ENCODE measurements at places on chromosomes 1 and 21.
A peak's percentile ranks its signal among the peaks of the same experiment; 100 is the strongest.

GRCh38 chr21:44351535-44352252 is 1.7 kb upstream of the TRPM2 start:
- no peak for DNase-seq

DNA sequence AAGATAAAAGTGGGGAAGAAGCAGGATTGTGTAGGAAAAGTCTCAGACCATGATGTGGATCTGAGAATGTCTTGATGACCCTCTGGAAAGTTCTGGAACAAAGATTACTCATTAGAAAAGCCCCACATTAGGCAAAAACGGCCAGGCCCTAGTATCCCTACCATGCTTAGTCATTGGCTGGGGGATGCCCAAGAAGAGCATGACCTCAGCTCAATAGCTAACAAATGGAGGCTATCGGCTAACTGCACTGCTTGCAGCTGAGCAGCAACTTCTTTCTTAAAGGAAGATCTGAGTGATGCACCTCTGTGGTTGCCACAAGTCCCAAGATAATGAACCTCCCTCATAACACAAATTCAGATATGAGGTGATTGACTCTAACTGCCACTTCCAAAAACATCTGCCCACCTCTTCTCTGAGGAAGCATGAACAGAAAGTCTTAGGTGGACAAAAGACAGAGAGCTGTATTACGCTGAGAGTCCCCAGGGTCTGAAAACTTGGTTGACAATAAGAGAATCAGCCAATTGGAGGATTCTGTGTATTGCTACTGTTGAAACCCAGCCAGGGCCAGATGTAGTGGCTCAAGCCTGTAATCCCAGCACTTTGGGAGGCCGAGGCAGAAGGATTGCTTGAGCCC is 64.6 kb upstream of the AK4 start:
- peak; percentile 15 for DNase-seq

- DNase-seq: no peak
These were observed 256.4 kb downstream of the KCNJ6 start for GRCh38 chr21:37659874-37660273.

GRCh38 chr1:5111581-5111980 is 457.2 kb downstream of the AJAP1 start:
- no peak for DNase-seq

DNA sequence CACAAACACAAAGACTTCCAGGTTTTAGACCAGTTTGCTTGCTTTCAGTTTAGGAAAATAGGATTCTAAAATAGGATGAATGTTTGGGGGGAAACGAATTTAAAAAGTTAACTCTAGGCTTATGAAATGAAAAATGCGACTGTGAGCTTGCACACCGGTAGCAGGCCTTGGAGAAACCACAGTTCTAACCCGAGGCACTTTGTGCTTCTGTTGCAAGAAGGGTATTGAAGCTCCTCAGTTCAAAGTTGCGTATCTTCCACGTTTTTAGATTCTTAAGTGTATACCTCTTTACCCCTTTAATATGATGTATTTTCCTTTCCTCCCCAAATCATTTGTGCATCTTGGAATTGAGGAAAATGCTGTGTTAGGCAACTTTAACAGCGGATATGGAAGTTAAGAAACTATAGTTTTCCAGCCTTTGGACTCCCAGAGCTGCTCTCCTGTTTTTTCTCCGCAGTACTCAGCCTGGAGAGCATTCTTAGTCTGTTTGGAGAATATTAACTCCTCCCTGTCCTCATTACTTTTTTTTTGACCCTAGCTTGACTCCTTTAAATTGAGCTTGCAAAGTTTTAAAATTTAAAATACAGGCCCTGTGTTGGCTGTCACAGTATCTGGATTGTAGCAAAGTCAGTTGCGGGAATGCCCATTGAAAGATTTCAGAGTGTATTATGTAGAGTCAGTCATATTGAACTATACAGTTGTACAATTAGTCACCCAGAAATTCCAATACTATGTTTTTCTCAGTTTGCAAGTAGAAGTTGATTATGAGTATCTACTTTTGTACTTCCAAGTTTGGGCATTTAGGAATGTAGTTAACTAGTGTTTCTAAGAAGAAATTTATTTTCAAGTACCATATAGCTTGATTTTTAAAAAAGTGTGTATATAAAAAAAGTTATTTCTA is 2.6 kb downstream of the MRPS6 start:
- no peak for DNase-seq

DNA sequence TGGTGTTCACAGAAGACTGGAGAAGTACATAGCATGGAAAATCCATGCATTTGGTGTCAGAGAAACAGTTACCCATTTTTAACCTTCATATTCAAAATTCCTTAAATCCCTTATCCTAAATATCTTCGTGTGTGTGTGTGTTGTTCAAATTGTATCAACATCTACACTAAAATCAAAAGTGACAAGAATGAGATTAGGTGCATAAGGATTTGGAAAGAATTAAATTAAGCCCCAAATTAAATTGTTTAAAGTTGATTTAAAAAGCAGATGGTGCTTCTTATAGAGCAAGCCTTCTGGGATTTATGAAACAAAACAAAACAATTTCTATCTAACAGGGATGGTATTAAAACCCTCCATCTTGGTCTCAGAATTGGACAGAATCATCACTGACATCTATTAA is 4.7 kb downstream of the RSPH1 start:
- DNase-seq: no peak

DNA sequence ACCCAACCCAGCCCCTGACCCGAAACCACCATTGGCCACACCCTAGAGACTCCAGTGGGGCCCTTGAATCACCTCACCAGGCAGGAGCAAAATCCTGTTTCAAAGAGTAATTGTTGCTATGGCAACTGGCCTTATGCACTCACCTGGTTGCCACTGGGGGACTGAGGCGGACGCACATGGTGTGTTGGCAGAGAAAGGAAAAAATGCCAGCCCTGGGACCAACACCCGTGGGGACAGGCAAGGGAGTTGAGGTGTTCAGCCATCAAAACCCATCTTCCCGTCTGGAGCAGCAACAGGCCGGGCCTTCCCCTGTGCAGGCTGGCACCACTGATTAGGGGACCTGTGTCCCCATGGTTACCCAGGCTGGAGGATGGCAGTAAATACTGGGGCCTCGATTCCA is 395.8 kb upstream of the VAMP3 start:
- DNase-seq: no peak

GRCh38 chr1:116988908-116989307 is 12.7 kb upstream of the CD101 start:
- no peak for DNase-seq

DNA sequence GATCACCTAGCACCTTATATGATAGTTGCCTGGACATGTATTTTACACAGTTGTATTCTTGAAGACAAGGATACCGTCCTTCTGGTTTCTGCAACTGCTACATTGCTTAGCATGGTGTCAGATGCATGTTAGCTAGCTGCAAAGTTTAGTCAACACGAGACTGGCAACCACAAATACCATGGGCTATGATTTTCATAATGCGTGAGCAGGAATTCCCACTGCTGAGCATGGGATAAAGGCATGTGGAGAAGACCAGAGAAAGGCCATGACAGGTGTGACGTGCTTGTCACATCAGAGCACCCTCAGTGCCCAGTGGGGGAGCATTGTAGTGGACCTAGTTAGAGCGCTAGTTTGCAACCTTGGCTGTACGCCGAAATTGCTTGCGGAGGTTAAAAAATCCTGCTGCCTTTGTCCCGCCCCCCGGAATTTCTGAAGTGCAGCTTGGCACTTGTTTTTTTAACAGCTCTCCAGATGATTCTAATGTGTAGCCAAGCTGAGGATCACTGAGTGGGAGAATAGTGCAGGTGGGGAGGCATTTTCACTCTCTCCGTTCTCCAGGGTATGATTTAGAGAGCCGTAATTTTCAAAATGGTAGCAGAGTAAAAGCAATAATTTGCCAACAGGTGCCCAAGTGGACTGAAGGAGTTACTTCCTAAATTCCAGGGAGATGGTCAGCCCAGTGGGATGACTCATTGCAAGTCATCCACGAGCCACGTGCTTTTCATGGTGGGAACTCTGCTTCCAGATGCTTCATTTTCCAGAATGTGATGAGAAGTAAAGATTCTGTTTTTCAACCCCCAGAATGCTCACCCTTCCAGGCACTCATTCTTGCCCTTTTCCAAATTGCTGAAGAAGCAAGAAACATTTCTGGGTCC is 81.0 kb downstream of the CNIH3 start:
- no peak for DNase-seq

Measured in hematopoietic multipotent progenitor cell treated with erythropoietin and hydrocortisone succinate and interleukin-3 and kit ligand, for 17 days (in vitro differentiated cells).